ENCODE measurements at places on chromosomes 2 and 18.

- no peak for DNase-seq
These were observed 11.3 kb downstream of the ZNF516 start for GRCh38 chr18:76483780-76484179.

GRCh38 chr2:137838255-137839092 is 125.8 kb upstream of the HNMT start:
- DNase-seq, result peak; percentile 36

DNA sequence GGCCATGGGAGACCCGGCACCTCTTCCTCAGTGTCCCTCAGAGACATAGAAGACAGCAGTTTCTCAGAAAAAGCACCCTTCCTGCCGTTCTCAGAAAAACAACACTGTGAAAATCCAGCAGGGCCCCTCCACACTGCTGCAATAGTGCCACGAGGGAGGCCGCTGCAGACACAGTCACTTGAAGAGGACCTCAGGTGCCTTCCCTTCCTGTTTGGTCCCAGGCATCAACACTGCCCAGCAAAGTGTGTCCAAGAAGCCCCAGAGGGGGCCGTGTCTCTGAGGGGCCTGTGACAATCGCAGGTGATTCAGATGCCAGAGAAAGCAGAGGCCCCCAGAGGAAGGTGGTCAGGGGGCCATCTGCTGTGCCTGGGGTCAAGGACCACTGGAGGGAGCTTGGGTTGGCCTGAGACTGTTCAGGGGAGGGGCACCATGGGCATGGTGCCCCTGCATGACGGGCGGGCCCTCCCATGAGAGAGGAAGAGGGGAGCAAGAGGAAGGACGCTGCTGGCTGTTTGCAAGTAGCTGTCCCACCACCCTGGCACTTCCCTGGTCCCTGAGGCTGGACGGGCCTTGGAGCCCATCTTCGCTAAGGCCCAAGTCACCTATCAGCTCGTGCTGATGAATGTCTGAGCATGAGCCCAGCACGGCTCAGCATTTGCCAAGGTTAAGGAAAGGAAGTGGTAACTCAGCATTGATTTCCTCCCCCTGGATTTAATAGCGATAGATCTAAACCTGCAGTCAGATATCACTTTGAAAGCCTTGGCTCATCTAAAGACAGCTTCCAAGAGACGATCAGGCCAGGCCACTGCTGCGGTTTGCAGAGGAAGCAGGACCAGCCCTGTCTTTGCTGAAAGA is 9.1 kb downstream of the TWIST2 start:
- DNase-seq, result no peak

GRCh38 chr2:86314125-86314524 is 23.3 kb downstream of the REEP1 start:
- DNase-seq, result no peak

DNA sequence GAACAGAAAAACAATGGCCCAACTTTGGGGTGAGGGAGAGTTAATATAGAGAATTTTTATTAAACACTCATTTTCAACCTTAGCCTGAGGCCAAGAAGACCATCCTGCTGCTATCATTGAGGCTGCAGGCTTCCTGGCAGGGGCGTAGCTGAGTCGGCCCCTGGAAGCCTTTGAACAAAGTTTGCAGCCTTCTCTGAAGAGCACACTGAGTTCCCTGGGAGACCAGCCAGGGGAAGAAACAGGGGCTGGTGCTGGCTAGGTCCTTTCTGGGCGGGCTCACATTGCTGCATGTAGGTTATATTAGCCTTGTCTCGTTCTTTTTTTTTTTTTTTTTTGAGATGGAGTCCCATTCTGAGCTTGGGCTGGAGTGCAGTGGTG is 126.8 kb upstream of the HS6ST1 start:
- DNase-seq, result no peak

DNA sequence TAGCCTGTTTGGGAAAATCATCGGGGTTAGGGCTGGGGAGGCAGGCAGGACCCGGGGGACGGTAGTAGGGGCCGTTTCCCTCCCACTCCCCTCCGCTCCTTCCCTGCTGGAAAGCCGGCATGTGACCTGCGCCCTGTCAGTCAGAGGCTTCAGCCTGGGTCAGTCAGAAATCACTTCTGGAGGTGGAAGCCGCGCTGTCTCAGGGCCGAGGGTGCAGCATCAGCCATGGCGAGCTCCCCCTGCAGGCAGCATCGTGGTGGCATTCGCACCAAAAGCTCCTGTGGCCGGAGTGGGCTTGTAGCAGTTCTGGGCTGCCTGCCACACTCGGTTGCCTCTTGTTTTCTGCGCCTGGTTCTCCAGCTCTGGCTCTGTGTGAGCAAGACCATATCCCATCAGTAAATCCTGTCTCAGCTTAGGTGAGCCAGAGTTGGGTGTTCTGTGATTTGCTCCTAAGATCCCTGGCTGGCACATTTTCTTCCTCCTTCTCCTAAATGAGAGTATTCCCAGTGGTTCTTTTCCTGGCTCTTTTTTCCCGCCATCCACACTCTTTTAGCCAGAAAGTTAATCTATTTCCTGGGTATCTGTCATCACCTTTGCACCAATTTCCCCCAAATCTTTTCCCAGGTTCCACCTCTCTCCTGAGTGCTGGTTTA is 123.9 kb upstream of the CD302 start:
- DNase-seq, result peak; percentile 89

GRCh38 chr2:40488101-40488601 is 36.3 kb upstream of the SLC8A1 start:
- DNase-seq, result no peak

DNA sequence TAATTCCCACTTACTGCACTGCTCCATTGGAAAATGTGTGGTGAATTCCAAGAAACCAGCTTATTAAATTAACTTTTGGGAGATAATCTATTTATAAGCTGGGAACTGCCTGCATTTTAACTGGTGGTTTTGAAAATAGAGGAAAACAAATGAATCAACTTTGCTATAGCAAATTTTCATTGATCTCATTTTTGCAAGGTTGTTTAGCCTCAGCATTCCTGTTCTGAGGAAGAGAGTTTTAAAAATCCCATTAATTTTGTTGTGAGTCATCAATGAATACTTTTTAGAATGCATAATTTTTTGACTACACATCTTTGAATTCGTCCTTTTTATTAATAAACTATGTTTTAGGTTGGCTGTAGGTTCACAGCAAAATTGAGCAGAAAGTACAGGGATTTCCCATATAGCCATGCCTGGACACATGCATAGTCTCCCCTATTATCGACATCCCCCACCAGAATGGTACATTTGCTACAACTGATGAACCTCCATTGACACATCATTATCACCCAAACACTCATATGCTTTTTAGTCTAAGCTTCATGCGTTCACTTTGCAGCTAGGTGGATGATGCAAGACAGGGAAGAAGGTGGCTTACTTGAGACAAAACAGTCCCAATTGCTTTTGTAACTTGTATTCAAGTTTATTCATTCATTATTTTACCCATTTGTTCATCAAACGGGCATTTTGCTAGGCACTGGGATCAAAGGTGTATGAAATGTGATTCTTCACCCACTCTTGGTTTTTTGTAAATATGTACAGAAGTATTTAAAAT is 106.9 kb downstream of the ZNF521 start:
- no peak for DNase-seq
